ENCODE measurements at places on chromosomes 3 and 15.

- peak; percentile 80 for DNase-seq
Measured at GRCh38 chr3:113264283-113265131, 53.1 kb downstream of the BOC start.

GRCh38 chr3:195563317-195563716 lies 20.2 kb upstream of the PPP1R2 start:
- no peak for DNase-seq

- DNase-seq = no peak
Measured at GRCh38 chr3:46862369-46863025, 747 bp downstream of the MYL3 start.

DNA sequence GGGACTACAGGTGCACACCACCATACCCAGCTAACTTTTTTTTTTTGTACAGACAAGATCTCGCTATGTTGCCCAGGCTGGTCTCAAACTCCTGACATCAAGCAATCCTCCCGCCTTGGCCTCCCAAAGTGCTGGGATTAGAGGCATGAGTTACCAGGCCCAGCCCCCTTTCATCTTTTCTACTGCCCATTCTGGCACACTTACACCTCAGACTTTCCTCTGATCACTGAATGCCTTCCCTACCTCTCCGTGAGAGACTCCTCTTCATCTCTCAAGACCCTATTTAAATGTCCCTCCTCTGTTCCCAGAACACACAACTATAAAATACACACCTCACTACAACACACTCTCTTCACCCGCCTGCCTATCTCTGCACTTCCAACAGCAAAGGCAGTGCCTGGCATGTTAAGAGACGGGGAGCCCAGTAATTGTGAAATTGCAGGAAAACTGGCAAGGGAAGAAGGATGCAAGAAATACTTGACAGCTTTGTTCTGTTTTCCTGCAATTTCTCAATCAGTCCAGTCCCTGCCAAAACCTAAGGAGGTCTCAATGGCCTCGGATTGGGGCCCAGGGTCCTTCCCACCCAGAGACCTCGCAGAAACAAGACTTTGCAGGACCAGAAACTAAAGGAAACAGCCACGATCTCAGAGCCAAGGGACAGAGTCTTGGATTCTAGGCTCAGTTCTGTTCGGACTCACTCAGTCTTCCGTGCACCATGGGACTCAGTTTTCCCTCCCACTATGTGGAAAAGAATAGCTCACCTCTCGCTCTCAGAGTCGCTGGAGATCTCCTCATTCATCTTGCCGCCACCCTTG lies 849 bp downstream of the RRP9 start:
- DNase-seq = no peak

DNA sequence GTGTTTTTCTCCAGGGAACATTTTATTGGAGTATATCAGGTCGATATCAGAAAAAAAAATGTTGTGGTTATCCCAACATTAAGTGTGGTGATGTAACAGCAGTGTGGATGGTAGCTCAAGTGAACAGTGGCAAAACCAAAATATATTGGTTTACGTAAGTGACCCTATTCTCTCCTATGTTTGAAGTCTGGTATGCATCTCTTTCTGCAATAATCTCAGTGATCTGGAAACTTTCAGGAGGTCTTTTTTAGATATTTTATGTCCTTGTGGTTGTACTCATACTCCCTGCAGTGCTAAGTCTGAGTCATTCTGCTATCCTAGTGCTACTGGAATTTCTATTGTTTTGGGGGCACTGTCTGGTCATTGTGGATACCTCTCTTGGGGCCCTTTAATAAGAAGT lies 137.9 kb downstream of the SNRPN start:
- no peak for DNase-seq

DNA sequence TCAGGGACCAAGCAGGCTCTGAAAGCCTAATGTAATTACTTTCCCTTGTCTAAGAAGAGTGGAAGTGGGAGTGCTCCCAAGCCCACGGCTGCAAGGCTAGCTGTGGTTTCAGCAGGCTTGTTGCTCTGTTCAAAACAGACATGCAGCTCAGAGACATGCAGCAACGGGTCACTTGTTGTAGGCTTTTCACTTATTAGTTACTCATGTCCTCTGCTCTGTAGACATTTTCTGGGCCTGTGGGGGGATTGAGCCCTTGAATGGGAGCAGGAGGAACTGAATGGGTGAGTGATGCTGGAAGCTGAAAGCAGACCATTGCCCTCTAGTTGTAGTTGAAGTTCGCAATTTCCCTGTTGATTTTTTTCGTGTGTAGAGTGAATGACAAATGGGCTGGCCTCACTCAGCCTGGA lies 261.9 kb upstream of the NR2E3 start:
- DNase-seq = no peak

DNA sequence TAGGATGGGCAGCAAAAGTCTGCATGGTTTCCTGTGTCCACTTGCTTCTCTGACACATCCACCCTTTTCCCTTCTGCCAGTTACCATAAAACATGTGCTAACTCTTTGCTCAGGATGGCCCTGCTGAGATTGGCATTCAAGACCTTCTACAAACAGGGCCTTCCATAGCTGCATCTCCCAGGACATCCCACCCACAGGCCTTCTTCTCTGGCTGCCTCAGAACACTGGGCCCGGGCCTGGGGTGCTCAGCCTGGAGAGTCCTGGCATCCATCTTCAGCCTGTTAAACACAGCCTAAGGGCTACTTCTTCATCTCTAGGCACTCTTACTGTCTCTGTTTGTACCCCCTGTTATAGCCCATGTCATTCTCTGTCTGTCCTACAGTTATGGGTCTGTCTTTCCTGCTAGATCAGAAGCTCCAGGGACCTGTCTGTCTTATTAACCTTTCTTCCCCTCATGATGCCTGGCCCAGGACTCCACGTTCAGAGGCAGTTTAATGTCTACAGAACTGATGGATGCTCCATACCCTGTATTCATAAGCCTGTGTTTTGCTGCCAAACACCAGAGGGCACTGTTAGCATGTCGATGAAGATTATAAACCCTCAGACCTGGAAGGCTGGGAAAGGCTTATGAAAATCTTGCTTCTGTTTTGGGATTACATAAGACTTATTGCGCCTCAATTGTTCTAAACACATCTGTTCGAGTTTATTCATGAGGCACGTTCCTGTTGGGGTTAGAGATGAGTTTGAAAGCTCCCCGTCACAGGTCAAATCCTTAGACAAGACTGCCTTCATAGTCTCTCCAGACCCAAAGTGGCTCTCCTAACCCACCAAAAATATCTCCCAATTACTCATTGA lies 16.5 kb downstream of the SEMA3G start:
- DNase-seq = peak; percentile 73

DNA sequence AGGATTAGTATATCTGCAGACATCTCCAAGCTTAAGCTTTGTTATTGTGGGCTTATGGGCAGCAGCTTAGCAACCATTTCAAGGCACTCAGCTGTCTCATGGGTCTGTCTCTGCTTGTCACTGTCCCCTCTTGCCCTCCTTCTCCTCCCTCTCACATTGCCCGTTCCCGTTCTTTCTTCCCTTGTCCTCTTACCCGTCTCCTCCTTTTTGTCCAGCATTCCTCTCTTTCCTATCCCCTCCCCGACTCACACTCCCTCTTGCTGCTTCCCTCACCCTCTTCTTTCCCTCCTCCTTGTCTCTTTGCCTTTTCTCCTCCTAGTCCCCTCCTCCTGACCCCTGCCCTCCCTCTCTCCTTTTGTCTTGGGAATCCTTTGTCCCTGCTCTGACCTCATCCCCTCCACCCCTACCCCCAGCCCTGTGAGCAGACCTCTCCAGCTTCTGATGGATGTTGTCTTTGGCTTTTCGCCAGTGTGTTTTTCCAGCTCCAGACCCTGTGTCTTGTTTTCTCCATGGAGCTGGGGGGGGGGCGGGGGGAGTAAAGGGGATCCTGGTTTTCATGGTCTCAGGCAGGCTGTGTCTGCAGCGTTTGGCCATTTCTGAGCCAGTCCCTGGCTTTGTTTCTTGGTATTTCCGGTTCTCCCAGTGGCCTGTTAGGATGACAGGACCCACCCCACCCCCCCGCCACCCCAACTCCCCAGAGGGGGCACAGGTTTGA lies 47.9 kb upstream of the TRAK1 start:
- DNase-seq = peak; percentile 54

DNA sequence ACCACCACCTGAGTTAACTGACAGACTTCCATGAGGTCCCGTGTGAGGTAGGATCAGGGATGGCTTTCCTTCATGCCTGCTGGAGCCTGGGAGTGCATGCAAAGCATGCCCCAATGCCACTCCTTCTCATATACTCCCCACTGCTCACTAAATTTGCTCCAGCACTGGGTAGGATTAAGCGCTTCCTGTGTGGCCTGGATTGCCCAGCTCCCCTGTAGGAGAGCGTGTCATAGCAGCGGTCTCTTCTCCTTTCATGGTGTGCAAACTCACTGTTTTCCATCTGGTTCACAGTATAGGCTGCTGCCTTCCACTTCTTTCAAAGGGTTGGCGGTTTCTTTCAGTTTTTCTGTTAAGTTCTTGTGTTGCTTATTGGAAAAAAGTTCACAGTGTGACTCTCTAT lies 34.1 kb upstream of the ABI3BP start:
- no peak for DNase-seq

DNA sequence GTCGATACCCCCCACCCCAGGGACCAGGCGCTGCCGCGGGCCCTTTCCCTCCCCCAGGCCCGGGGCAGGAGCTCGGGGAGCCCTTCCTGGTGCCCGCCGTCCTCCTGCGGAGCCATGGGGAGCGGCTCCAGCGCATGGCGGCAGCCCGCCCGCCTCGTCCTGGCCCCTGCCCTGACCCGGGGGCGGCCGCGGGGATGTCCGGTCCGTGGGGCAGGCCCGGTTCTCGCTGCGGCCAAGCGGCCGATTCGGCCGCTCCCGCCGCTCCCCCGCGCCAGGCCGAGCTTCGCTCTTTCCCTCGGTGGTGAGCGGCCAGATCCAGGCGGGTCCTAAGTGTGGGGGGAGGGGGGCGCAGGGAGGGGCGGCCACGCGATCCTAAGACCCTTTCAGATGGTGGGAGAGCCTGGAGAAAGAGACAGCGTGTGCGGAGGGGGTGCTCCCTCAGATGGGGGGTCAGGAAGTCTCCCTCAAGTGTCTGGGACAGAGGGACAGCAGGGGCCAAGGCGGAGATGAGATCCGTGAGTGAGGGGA lies 1.3 kb downstream of the NEIL1 start:
- no peak for DNase-seq

DNA sequence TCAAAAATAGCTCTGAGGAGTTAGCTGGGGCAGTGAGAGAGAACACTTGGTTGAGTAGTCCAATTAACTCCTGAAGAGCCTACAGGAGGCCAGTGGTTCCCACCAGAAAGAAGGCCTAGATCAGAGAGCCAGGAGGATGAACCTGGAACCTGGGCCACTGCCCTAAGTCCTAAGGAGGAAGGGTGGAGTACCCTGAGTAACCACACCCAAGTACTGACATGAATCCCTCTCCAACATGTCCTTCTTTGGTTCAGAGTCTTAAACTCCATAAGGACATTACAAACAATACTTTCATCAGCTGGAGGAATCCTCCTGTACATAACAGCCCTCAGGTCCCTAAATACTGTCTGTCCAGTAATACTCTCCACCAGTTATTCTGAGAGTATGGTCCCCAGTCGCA lies 25.6 kb upstream of the C3orf62 start:
- no peak for DNase-seq

GRCh38 chr3:125115640-125116039 lies 59.8 kb upstream of the HEG1 start:
- DNase-seq = no peak

- DNase-seq = no peak
Measured at GRCh38 chr3:170476291-170476690, 57.6 kb downstream of the CLDN11 start.

GRCh38 chr3:70947579-70947978 lies 635.1 kb upstream of the MDFIC2 start:
- no peak for DNase-seq

GRCh38 chr15:29685156-29686078 lies 136.9 kb downstream of the TJP1 start:
- DNase-seq = no peak

- DNase-seq = no peak
Measured at GRCh38 chr15:96732704-96733103, 402.2 kb downstream of the NR2F2 start.

- no peak for DNase-seq
Measured at GRCh38 chr3:8839607-8840325, 70.4 kb upstream of the OXTR start.

GRCh38 chr3:19967812-19968211 lies 20.9 kb downstream of the RAB5A start:
- DNase-seq = no peak

DNA sequence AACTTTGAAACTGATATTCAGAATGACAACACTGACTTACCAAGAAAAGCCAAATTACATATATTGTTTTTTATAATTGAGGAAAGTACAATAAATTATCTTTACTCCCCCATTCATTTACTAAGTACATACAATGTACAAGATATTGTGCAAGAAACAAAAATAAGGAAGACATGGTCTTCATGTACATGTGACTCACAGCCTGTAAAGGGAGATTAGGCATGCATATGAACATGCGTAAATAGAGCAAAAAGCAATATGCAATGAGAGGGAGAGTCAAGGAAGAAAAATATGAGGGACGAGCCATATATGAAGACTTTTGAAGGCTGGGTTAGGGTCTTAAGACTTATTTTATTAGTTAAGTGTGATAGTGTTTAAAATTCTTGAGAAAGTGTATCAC lies 258.4 kb downstream of the GBE1 start:
- DNase-seq = no peak

DNA sequence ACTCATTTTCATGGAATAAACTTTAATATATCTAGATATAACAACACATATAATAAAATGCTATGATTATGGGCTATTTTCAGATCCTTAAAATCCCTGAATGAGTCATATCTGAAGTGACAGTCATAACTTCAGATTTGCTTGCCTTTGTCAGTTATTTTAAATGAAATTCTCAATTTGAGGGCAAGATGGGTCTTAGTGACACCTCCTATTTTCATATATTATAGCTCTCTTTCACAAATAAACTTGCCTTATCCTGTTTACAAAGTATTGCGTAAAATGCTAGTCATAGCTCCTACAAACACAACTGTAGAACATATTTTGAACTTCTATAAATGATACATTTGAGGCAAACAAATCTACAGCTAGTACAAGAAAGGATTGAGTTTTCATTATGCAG lies 6.2 kb upstream of the THRB start:
- DNase-seq = no peak

DNA sequence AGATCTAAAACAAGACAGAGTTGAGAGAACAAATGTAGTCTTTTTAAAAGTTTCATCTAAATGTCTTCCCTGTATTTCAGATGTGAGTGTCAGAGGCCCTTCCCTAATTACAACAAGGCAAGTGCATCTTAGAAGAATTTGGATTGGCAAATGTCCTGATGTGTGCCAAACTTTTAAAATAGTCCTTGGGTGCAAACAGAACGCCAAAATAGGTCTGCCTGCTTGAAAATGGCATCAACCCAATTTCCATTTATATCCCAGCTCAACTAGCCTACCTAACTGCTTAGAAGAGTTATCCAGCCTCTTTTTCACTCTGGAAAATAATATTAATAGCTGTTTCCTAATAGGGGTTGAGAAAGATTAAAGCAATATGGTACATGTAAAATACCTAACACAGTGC lies 311.8 kb upstream of the ARRDC4 start:
- DNase-seq = no peak

GRCh38 chr3:45972534-45973402 lies 22.9 kb downstream of the FYCO1 start:
- no peak for DNase-seq

- no peak for DNase-seq
Measured at GRCh38 chr3:184235381-184236032, 6.1 kb downstream of the VWA5B2 start.
